HL-60 (cell line): ENCODE measurements at places on chromosomes 5 and 9.

DNA sequence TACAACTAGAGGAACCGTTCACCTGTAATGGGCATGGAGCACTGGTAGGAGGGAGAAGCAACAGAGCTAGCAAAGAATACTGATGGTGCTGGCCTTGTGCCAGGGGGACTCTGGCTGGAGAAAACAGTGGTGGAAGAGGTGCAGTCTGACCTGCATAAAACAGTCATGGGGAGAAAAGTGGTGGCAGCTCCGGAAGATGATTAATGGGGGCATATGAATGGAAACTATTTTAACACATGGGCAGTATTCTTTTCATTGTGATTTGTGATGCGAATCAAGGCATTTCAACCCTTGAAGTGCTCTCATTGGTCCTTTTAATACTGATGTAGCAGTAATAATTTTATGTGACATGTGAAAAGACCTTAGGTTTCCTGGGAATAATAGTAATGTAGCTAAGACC, 219.6 kb downstream of the ADAMTS6 start:
- no peak for DNase-seq

DNA sequence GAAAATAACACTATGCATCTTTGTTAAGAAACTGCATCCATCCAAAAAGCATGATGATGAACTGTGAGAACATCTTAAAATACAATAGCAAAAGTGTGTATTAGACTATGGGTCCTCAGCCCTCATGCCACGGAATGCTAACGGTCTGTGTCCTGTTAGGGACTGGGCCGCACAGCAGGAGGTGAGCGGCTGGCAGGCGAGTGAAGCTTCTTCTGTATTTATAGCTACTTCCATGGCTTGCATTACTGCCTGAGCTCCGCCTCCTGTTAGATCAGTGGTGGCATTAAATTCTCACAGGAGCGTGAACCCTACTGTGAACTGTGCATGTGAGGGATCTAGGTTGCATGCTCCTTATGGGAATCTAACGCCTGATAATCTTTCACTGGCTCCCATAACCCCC, 129.8 kb downstream of the NXNL2 start:
- DNase-seq: no peak

GRCh38 chr5:73157414-73158303, 15.3 kb upstream of the TMEM174 start:
- DNase-seq: no peak

DNA sequence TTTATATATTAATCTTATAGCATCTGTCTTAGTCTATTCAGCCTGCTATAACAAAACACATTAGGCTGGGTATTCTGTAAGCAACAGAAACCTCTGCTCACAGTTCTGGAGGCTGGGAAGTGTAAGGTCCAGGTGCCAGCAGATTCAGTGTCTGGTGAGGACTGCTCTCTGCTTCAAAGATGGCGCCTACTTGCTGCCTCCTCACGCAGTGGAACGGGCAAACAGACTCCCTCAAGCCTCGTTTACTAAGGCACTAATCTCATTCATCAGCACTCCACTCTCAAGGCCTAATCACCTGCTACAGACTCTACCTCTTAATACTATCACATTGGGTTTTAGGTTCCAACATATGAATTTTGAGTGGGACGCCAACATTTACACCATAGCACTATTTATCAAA, 5.2 kb upstream of the TBC1D2 start:
- DNase-seq: no peak

- no peak for DNase-seq
Observed at GRCh38 chr5:84825606-84826005, 440.9 kb upstream of the EDIL3 start.

GRCh38 chr9:108150736-108151586, 661.4 kb upstream of the KLF4 start:
- DNase-seq: no peak

GRCh38 chr9:116000748-116001329, 152.8 kb upstream of the PAPPA start:
- peak; percentile 15 for DNase-seq

- DNase-seq: no peak
Observed at GRCh38 chr5:56317923-56318561, 84.9 kb upstream of the ANKRD55 start.
